ENCODE measurements at places on chromosomes 3 and 15. TPM values are rescaled to one million over a fixed set of nuclear protein-coding genes. Genes with fewer than 3 reads are reported as not detected.

DUOX1 gene
- total RNA-seq = not detected

CGNL1 gene
- total RNA-seq = 26.7 TPM

SCAP gene
- total RNA-seq = 55.0 TPM

CELF6 gene
- total RNA-seq = 1.5 TPM

FGF12 gene
- total RNA-seq = 2.1 TPM

- no peak for DNase-seq
Observed at GRCh38 chr15:50328116-50328515, 26.9 kb downstream of the GABPB1 start.

- DNase-seq = no peak
Observed at GRCh38 chr3:9196020-9196419, 53.4 kb downstream of the SRGAP3 start.

GRCh38 chr15:63939531-63940130 lies 105.9 kb upstream of the HERC1 start:
- DNase-seq = peak; percentile 90

GRCh38 chr15:66294932-66295235 lies 1.5 kb downstream of the DIS3L start:
- no peak for DNase-seq

DNA sequence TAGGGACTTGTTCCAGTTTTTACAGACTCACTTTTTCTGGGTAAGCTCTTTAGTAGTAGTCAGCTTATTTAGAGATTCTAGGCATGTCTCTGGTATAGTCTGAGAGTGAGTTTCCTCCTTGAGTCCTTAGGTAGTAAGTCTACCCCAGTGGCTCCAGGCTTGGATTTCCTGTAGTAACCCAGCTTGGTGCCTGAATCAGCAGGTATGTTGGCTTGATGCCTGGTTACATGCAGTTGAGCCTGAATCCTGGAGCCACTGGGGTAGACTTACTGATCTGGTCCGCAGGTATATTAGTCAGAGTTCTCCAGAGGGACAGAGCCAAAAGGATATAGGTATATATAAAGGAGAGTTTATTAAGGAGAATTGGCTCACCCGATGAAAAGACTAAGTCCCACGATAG lies 85.8 kb upstream of the RBMS3 start:
- DNase-seq = no peak

- DNase-seq = no peak
Observed at GRCh38 chr3:24680214-24680967, 185.7 kb upstream of the THRB start.

GRCh38 chr3:127762077-127762786 lies 60.1 kb downstream of the MGLL start:
- DNase-seq = no peak

- DNase-seq = no peak
Observed at GRCh38 chr3:73176941-73177340, 115.5 kb downstream of the EBLN2 start.

DNA sequence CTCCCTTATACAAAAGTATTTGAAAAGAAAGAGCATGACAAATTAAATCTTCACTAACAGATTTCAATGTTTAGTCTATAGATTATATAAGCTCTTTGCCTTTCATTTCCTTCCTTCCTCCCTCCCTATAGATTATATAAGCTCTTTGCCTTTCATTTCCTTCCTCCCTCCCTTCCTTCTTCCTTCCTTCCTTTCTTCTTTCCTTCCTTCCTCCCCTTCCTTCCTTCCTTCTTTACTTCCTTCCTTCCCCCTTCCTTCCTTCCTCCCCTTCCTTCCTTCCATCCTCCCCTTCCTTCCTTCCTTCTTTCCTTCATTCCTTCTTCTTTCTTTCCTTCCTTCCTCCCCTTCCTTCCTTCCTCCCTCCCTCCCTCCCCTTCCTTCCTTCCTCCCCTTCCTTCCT lies 209.8 kb upstream of the CBLB start:
- no peak for DNase-seq

DNA sequence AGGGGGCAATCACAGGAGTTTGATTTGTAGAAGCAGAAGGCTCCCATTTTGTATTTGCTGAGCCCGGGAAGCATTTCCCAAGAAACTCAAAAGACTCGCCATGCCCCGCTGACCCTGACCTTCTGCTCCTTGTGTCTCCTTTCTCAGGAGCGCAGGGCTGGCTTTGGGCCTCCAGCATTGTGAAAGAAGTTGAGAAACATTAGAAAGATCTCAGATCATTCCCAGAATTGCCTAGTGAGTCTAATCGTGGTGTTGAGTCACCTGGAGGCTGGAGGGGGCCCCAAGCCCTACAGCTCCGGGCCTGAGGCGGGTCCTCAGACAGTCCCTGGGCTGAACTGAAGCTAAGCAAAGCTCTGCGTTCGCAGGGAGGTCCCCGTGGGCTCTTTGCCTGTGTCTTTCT lies 10.9 kb upstream of the PIGZ start:
- no peak for DNase-seq

GRCh38 chr3:177679568-177680471 lies 482.5 kb upstream of the TBL1XR1 start:
- DNase-seq = no peak

All from glomerular endothelial cell (primary cell).